H1 (cell line): ENCODE measurements at places on chromosomes 7 and 10.
A peak's percentile ranks its signal among the peaks of the same experiment; 100 is the strongest.

DNA sequence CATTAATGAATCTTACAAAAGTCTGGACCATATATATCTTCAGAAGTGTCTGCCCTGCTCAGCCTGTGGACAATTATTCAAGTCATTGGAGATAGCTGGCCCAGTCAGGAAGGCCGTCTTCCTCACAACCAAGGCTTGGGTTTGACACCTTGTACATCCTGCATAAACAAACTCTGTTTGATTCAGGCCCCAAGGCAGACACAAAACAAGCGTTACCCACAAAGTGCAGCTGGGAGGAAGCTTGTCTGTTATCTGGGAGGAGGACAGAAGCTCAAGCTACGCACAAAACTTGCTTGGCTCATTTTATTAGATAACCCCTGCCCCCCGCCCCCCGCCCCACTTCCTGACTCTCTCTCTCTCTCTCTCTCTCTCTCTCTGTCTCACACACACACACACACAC, 166.9 kb upstream of the WDR11 start:
- no peak for DNase-seq

GRCh38 chr7:79452032-79452494, 1.4 kb downstream of the MAGI2 start:
- peak; percentile 77 for DNase-seq

- no peak for DNase-seq
Observed at GRCh38 chr7:85167636-85168035, 19.2 kb downstream of the SEMA3D start.

GRCh38 chr10:88990384-88991160, at the start of gene FAS:
TSS of gene FAS (plus strand) at chr10:88990798. CDS start at chr10:88990877, 79 bp downstream.
- no peak for DNase-seq

- no peak for DNase-seq
Observed at GRCh38 chr10:96706331-96706853, 13.9 kb downstream of the PIK3AP1 start.

- DNase-seq, result no peak
Observed at GRCh38 chr10:1116051-1116450, 59.9 kb downstream of the WDR37 start.

- no peak for DNase-seq
Observed at GRCh38 chr10:58570307-58570723, 57.6 kb downstream of the BICC1 start.

GRCh38 chr10:82056391-82056790, 181.4 kb downstream of the NRG3 start:
- DNase-seq, result no peak

DNA sequence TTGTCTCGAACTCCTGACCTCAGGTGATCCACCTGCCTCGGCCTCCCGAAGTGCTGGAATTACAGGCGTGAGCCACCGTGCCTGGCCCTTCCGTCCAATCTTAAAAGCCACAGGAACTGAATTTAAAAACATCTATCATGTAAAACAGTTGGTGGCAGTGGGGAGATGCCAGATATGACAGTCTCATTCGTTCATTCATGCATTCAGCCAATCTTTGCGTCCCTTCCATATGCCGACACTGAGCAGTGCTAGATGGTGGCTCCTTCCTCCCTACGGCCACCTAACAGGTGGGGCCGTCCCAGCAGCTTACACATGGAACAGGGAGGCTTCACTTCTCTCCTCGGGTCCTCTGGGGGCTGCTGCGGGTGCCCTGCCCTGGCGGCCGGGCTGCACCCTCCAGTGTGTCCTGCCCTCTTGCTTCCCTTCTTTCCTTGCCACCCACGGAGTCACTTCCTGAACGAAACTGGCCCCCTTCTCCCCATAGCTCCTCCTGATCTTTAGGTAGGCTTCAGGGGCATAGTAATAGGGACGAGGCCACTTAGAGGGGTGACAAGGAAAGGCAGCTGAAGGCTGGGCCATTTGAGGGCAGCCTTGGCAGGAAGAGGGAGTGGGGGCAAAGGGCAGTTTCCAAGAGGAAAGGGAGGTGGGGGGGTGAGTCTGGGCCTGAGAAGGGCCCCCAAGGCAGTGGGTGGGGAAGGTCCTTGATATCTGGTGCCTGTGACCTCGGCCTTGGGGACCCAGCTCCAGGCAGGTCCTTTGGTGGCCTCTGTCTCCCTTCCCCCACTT, 53.8 kb downstream of the PROSER2 start:
- no peak for DNase-seq

GRCh38 chr10:10211409-10211808, 806.3 kb upstream of the CELF2 start:
- DNase-seq, result no peak

DNA sequence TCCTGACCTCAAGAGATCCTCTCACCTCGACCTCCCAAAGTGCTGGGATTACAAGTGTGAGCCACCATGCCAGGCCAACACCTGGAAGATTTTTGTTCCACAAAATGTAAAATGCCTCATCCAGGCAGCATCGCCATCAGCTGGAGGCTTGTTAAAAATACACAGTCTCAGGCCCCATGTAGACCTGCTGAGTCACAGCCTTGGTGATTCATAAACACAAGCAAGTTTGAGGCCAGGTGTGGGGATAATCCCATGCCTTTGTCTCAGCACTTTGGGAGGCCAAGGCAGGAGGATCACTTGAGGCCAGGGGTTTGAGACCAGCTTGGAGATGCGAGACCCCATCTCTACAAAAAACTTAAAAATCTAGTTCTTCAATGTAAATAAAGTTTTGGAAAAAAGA, 49.1 kb upstream of the FOXK1 start:
- no peak for DNase-seq

- no peak for DNase-seq
Observed at GRCh38 chr10:16986082-16986405, 143.6 kb downstream of the CUBN start.

- DNase-seq, result no peak
Observed at GRCh38 chr7:135946289-135947055, 30.7 kb downstream of the MTPN start.

DNA sequence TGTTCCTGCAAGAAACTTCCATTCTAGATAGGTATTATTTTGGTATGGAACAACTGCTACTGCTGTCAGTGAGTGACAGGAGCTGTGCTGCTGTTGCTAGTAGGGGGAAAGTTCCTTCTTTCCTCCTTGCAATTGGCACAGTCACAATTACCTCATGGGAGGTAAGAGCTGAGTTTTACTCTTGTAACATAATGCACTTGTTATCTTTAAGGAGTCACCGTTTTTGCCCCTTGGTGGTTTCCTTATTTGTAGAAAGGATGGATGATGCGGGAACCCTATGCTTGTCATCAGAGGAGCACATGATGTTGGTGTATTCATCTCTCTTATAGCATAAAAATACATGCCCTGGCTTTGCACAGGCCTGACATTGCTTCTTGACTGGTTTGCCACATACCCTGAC, 234.7 kb upstream of the NPY start:
- DNase-seq, result no peak

- DNase-seq, result no peak
Observed at GRCh38 chr10:33258967-33259366, 75.5 kb downstream of the NRP1 start.

DNA sequence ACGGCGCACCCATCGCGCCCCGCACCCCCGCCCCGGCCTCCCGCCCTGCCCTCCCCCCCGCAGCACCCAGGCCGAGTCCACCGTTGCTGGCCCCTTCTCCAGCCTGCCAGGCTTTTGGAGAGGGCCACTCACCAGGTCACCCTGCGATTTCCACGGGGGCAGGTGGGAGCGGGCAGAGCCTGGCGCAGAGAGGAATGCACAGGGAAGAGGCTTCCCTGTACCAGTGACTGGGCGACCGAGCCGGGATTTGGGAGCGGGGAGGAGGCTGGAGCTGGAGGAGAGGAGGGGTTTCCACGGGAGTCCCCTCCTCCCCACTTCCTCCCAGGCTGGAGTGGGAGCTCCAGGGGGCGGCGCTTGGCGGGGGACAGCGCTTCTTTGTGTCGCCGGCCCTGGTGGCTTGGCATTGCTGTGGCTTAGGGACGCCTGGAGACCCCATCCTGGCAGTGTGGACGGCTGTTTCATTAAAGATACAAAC, 19.3 kb downstream of the TCAF1 start:
- DNase-seq, result no peak

DNA sequence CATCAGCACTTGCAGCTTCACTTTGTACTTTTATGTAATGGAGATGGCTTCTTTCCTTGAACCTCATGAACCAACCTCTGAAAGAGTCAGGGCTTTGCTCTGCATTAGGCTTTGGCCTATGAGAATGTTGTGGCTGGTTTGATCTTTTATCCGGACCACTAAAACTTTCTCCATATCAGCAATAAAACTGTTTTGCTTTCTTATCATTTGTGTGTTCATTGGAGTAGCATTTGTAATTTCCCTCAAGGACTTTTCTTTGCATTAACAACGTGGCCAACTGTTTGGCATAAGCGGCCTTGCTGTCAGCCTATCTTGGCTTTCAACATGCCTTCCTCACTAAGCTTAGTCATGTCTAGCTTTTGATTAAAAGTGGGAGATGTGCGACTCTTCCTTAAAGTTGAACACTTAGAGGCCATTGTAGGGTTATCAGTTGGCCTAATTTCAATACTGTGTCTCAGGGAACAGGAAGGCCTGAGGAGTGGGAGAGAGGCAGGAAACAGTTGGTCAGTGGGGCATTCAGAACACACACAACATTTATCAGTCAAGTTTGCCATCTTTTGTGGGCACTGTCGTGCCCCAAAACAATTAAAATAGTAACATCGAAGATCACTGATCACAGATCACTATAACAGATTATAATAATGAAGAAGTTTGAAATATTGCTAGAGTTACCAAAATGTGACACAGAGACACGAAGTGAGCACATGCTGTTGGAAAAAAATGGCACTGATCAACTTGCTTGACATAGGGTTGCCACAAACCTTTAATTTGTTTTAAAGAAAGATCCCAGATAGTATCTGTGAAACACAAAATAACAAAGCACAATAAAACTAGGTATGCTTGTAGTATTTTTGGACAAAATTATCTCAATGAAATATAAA, 64.7 kb downstream of the NRF1 start:
- no peak for DNase-seq

DNA sequence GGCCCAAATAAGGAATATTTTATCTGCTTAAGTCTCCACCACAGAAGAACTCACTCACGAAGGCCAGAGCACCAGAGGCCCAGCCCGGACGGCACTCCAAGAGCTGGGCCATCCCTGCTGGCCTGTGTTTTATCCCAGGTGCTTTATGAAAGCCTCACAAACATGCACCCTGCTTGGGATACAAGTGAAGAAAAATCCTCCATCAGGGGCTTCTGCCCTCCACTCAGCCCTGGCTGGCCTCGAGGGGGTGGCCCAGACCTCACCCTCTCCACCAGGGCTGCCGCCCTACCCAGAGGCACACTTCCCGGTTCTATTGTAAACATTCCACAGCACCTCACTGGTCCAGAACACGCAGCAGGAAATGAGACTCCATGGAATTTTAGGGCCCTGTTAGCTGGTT, 19.8 kb upstream of the DNAAF5 start:
- DNase-seq, result no peak

DNA sequence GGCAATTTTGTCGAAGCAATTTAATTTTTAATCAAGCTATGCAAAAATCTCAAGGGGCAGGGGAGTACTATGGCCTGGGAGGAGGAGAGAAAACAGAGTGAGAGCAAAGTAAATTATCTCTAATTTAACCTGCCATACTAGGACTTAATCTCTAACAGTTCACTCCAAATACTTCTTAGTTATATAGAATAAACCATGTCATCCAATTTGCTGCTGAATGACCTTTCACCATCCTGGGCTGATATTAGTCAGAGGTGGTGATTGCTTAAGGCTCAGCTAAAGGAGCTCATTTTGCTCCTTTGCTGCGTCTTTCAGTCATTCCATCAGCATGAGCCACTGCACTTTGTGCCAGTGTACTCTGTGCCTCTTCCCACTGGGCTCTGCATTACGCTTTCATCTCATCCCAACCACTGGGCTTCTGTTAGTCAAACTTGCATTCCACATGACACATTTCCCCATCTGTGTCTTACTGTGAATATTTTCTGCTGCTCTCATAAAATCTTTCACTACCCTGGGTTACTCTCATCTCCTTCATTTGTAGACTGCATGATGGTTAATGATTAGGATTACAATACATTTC, 84.3 kb downstream of the CD36 start:
- DNase-seq, result no peak
